ENCODE measurements at places on chromosomes 7 and 10.

GRCh38 chr10:102504179-102504975, 605 bp downstream of the SUFU start:
- DNase-seq: no peak

DNA sequence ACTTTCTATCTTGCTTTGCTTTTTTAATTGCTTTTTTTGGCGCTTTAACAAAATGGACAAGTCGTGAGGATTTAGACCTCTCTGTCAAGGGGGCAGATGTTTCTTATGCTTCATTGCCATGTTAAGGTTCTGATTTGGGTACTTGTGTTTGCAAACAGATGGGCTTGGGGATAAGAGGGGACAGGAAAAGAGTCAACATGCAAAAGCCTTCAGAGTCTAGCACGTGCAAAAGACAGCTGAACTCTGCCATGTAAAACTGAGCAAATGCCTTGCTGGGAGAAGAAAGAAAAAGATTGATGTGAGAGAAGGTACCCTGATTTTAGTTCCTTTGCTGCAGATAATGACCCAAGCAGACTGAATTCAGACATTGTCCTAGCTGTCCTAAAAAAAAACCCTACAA, 173.1 kb downstream of the KIAA1217 start:
- no peak for DNase-seq

DNA sequence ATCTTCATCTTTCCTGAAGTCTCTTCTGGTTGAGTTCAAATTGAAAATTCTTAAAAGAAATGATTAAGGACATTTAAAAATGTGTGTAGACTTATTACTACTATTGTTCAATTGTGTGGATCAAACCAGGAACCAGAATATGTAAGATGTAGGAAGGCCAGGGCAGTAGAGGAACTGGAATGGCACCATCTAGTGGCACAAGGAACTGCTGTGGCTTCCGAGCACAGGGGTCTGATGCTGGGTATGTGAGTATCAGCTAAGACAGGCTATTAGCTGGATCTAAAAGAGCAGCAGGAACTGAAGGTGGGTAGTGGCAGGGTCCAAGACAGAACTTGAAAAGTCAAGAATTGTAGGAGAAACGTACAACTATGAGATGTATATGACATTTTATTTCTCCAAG, 247.3 kb downstream of the SEMA3A start:
- DNase-seq: no peak

- no peak for DNase-seq
Measured at GRCh38 chr7:139393621-139394211, 34.0 kb downstream of the LUC7L2 start.

- DNase-seq: no peak
Measured at GRCh38 chr7:121603886-121604285, 207.8 kb upstream of the FAM3C start.

DNA sequence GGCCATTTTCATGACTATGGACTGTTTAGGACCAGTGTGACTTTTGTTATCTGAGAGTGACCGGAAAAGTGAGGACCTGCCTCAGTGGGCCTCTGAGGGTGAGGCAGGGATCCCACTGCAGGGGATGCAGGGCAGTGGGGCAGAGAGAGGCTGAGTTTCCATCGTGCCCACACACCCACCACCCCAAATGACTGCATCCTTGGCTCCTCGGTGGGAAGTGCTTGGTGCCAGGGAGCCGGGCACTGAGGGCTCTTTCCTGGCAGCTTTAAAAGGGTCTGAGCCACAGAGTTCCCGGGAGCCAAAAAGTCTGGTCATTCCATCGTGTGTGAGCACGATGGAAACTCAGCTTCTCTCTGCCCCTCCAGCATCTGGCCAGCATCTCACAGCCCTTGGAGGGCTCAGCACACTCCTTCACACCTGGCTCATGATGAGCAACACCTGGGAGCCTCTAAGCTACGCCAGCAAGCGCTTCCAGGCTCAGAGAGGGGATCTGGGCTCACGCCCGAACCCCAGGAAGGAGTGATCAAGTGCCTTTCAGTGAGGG, 59.1 kb downstream of the RAMP3 start:
- DNase-seq: no peak

- DNase-seq: no peak
Measured at GRCh38 chr7:151864081-151864480, 12.8 kb downstream of the PRKAG2 start.

DNA sequence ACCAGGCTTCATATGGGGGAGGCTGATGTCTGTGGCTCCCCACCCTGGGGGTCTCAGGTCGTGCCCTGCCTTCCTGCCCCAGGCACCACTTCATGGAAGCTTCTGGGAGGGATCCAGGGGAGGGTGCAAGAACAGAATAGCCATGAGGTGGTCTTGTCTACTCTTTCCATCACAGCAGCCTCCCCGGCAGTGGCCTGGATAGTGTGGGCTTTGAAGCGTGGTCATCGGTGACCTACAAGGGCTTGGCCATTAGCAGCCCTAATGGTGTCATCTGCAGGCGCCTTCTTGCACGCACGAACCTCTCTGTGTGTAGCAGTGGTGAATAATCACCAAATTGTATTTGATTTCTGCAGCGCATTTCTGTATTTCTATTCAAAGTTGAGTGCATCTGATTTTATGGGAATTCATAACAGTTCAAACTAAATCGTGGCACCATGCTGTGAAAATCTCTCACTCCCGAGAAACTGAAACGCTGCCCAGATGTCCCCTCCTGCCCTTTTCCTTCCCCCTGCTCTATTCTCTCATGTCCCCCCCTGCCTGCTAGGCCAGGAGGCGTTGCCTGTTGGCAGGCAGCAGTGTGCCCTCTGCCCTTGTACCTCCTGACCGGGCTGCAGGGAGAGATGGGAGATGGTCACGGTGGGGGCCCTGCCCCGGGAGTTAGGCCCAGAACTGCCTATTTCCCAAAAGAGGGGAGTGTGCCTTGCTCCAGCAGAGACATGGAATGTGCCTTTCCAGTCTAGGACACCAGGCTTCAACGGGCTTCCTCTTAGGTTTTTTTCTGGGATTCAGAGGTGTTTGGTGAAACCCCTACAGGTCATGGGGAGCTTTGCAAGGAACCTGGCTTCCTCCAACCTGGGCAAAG, 34.8 kb downstream of the CDH23 start:
- no peak for DNase-seq

GRCh38 chr10:19579761-19580545, 236.3 kb upstream of the PLXDC2 start:
- DNase-seq: no peak

DNA sequence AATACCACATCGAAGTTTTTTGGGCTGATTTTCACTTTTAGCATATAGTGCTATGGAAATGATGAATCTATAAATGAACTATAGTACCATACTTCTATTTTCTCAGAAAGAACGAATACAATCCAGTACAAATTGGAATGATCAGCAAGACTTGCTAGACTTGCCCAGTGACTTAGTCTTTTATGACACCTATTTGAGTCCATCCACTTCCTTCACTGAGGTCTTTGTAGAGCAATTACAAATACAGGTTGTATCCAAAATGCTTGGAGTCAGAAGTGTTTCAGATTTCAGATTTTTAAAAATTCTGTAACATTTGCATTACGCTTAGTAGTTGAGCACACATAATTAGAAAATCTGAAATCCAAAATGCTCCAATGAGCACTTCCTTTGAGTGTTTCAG, 104.3 kb downstream of the NRBF2 start:
- DNase-seq: no peak

DNA sequence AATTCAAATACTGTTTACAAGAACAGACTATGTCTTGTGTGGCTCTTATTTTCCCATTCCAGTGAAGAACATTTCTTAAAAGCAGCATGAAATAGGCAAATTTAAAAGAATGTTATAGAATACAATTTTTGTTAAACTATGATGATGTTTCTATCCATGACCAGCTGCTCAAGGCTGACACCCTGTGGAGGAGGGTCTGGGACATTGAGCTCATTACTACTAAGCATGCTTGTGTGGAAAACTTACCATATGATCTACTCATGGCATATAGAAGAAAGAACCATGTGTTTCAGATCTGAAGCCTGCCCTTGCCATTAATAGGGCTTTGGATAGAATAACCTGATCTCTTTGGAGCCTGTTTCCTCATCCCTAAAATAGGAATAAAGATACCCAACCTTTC, 125.0 kb downstream of the FOXP2 start:
- DNase-seq: no peak

GRCh38 chr10:30435073-30435422, 1.1 kb downstream of the MAP3K8 start:
- no peak for DNase-seq

DNA sequence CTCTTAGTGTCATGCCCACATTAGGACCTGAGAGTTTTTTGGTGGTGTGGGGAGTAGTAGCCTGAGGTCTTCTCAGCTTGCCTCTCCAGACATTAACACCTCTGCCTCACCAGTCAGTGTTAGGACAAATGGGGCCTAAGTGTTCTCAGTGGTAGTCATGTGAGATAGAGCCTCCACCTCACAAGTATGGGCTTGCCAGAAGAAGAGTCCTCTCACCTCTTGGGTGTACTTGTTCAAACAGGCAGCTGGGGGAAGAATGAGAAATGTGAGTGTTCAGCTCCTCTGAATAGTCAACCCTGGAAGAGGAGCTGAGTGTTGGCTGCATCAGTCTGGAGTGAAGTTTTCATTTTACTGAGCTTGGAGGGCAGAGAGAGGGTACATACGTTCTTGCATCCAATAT, 464.6 kb downstream of the POM121L12 start:
- no peak for DNase-seq

DNA sequence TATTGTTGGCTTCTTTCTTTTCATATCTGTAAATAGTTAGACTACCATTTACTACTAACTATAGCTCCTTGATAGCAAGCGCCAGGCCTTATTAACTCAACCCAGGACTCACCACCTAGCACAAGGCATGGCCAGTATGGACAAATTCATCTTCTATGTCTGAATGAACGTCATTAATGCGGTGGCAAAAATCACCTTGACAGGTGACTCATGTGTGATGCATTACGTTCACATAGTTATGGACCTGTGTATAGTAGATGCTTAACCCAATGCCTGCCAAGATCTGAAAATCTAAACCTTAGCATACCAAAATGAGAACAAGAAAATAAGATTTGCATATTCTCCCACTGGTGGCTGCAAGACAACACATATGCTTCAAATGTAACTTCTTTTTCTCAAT, 300.8 kb downstream of the PARD3 start:
- no peak for DNase-seq

DNA sequence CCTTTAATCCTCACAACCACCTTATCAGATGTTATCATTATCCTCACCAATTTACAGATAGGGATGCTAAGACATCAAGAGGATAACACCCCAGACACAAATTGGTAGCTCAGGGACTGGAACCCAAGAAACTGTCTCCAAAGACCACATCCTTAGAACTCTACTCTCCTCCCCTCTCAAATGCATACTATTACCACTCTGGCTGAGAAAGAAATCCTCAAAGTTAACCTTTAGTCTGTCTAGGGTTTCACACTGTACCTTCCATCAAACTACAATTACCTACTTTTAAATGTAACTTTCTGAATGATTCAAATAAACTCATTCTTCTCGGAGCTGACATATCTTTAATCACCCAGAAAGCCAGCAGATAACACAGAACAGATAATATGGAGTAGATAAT, 6.6 kb downstream of the EZH2 start:
- no peak for DNase-seq

- DNase-seq: no peak
Measured at GRCh38 chr7:32648408-32649156, 153.3 kb downstream of the AVL9 start.

GRCh38 chr7:30851651-30852307, 59.9 kb upstream of the AQP1 start:
- DNase-seq: no peak

DNA sequence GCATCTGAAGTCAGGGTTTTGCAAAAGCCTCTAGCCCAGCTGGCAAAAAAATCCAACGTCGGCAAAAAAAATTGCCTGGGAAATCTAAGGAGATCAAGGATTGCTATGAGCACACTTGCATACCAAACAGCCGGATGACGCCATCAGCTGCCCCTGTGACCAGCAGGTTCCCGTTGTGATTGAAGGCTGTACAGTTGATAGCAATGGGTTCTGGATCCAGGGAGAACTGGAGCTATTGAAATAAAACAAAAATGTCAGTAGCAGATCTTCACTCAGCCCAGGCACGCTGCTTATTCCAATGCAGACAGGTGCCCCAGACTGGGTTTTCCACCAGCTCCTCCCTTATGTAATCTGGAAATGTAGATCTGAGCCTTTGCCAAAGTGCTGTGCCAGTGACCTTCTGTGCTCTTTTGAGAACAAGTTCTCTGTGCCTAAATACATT, 18.7 kb upstream of the CYREN start:
- no peak for DNase-seq

DNA sequence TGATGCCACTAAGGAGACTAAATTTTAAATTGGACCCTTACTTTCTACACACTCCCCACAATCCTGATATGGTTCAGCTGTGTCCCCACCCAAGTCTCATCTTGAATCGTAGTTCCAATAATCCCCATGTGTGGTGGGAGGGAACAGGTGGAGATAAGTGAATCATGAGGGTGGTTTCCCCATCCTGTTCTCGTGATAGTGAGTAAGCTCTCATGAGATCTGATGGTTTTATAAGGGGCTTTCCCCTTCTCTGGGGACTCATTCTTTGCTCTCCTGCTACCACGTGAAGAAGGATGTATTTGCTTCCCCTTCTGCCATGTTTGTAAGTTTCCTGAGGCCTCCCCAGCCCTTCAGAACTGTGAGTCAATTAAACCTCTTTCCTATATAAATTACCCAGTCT, 18.4 kb upstream of the BET1 start:
- DNase-seq: no peak

GRCh38 chr7:73715648-73716317, 3.7 kb downstream of the STX1A start:
- DNase-seq: no peak

GRCh38 chr10:3366735-3367405, 194.3 kb upstream of the PITRM1 start:
- DNase-seq: no peak

GRCh38 chr10:69744971-69745370, 56.7 kb upstream of the COL13A1 start:
- no peak for DNase-seq

GRCh38 chr10:98391065-98391464, 23.9 kb downstream of the PYROXD2 start:
- DNase-seq: no peak

GRCh38 chr10:120204877-120205276, 252.2 kb upstream of the PLPP4 start:
- no peak for DNase-seq

DNA sequence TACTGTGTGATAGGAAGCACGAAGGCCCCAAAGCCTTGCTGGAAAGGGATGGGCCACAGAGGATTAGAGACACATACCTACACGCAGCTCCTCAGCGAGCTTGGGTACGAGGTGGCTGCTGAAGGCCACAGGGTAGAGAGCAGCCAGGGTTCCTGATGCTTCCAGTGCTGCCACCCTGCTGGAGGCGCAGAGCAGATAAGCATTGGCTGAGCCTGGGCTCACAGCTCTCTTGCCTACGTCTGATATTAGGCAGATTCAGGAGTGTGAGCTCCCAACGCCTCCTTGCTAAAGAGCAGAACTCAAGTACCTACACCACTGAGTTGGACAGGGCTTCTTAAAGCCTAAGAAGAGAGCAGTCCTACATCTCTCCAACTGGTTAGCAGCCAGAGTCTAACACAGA, 20.0 kb downstream of the ZDHHC16 start:
- DNase-seq: no peak

- no peak for DNase-seq
Measured at GRCh38 chr10:132206377-132206745, 19.6 kb downstream of the DPYSL4 start.
